ENCODE measurements at places on chromosomes 5 and 9. TPM values are rescaled to one million over a fixed set of nuclear protein-coding genes. Genes with fewer than 3 reads are reported as not detected.

HAPLN1 gene
- 15.1 TPM for total RNA-seq

SLC4A9 gene
- total RNA-seq: under 0.01 TPM

GABRA6 gene
- total RNA-seq: 0.31 TPM

S100Z gene
- 0.47 TPM for total RNA-seq

LRRC70 gene
- total RNA-seq: 4.1 TPM

ENC1 gene
- 1,378 TPM for total RNA-seq

ECPAS gene
- 91.2 TPM for total RNA-seq

NXNL2 gene
- 0.78 TPM for total RNA-seq

PAIP1 gene
- 216 TPM for total RNA-seq

GGTA1 gene
- total RNA-seq: 2.3 TPM

Data from occipital lobe (tissue), 3 donors.